ENCODE measurements at places on chromosomes 4 and X.

- DNase-seq, result no peak
Observed at GRCh38 chr4:183966371-183966770, 61.3 kb downstream of the STOX2 start.

DNA sequence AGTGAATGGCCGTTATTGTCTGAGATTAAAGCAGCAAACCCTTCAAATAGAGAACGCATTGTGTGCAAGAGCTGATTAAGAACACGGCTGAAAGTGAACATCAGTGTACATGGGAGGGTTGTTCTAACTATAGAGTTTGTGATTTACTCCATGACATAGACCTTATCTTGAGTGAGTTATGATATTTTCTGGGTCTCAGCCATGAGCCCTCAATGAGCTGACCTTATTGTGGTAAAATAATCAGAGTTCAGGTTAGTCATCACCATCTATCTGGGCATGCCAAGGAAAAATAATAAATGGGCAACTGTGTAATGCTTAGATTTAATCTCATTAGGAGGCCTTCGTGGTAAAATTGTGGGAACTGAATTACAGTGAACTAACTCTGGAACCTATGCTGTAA is 33.2 kb upstream of the CLDN24 start:
- DNase-seq, result no peak

- no peak for DNase-seq
Observed at GRCh38 chr4:37604461-37604860, 81.7 kb downstream of the RELL1 start.

DNA sequence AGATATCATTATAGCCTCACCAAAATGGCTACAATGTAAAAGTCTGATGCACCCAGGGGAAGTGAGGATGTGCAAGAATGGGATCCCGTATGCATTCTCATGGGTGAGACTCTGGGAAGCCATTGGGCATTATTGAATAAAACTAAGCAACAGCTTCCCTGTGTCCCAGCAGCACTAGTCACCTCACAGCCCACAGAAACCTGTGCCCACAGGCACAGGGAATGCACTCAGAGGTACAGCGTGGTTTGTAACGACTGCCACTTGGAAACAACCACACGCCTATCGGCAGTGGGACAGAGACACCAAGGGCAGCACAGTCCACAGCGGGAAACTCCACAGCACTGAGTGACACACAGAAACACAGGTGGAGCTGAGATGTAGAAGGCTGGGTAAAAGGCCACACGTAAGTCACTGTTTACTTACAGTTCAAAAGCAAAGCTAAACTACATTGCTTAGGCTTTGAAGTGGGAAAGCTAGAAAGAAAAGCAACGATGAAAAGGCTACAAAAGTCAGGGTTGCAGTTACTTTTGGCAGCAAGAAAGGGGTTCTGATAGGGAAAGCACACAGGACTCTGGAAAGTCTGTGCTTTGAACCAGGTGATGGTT is 69.2 kb downstream of the HAUS3 start:
- DNase-seq, result no peak

GRCh38 chr4:75484190-75484589 is 30.0 kb downstream of the RCHY1 start:
- DNase-seq, result no peak

DNA sequence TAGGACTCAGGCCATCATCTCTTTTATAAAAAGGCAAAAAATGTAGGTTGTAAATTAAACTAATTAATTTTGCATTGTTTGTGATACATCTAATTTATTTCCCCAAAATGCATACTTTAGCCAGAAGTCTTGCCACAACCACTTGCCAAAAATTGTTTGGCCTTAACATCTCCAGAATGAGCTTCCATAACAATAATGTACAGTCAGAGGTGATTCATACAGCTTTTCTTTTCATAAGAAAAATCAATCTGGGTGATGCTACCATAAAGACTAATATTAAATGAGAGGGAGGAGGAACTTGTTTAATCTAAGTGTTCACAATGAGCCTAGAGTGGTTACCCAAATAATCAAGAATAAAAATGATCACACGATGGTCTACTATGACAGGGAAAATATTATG is 59.3 kb downstream of the AMMECR1 start:
- no peak for DNase-seq

DNA sequence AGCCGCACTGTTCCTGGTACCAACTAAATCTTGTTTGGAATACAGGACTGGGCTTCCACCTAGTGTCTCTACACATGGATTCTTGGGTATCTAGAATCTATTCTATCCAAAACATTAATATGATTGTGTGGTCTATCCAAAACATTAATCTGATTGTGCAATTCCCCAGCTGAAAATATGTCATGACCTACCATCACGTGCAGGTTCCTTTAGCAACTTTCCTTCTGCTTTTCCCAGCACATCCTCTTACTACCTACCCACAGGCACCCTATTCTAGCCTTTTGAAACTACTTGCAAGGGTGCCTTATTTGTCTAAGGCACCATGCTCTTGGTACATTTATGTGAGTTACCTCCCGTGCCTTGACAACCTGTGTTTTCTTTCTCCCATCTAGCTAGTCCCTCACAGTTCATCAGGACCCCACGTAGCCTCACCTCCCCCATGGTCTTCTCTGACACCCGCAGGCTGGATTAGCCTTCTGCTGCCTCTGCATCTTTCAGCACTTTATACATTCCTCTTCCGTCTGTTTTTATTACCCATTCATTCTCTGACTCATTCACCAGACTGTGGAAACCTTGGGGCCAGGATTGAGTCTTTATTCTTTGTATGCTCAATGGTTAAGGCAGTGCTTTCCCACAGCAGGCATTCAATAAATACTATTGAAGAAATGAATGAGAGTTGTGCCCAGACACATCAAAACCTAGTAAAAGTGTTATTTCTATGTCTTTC is 88.8 kb upstream of the FAM9B start:
- DNase-seq, result no peak

DNA sequence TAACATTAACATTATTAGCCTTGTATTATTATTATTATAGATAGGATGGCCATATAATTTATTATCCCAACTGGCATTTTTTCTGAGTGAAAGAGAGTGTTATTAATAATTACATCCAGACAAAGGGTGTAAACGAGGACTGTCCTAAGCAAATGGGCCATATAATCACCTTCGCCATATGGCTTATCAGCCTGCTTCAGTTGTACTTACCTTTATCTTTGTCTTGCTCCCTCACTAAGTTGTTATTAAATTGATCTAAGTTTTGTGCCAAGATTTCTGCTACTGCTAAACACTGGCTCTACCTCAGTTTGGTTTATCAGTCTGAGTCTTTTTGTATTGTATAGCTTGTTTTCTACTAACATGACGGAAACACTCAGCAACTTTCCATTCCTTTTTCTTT is 76.9 kb downstream of the STIM2 start:
- DNase-seq, result no peak

DNA sequence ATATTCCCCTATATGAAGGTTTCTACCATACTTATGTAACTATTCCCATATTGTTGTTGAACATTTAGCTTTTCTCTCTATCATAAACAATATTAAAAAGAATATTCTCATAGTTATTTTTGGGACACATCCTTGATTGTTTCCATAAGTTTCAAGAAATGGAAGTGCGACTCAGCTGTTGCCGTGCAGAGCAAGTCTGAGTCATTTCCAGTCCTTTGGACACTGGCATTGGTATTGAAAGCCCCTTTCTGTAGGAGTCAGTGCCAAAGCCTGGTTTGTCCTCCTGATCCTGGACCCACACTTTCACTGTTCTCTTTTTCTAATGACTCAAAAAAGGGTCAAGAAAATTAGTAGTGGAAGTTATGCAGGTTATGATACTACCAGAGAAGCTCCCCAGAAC is 108.3 kb upstream of the DIAPH2 start:
- no peak for DNase-seq

DNA sequence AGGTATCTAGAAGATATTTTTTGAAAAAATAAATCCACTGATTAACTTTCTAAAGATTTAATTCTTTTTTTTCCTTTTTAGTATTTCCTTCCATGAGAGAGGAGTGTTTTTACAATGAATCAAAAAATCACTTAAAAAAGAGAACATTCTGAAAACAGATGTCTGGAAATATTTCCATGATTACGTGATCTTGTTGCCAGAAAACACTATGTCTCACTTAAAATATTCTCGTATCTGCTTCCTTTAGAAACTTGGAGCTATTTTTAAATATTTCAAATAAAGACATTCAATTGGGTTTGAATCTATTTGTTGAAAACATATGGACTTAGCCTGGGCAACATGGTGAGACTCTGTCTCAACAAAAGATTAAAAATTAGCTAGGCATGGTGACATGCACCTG is 232.8 kb upstream of the RASGEF1B start:
- no peak for DNase-seq

DNA sequence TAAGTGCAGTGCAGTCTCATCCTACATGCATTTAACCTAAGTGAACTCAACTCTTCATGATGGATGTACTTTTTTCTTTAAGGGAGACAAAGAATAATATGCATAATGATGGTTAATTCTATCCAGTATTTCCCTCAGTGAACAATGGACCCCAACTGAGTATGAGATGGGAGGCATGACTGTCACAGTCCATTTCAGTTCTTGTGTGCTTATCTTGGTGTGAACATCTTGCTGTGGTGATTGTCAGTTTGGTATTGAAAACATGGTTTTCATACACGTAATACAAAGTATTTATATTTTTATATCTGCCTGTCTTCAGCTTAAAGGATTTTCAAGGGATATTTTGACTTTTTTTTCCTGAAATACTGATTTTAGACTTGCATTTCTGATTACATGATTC is 72.0 kb upstream of the NDUFC1 start:
- DNase-seq, result no peak

DNA sequence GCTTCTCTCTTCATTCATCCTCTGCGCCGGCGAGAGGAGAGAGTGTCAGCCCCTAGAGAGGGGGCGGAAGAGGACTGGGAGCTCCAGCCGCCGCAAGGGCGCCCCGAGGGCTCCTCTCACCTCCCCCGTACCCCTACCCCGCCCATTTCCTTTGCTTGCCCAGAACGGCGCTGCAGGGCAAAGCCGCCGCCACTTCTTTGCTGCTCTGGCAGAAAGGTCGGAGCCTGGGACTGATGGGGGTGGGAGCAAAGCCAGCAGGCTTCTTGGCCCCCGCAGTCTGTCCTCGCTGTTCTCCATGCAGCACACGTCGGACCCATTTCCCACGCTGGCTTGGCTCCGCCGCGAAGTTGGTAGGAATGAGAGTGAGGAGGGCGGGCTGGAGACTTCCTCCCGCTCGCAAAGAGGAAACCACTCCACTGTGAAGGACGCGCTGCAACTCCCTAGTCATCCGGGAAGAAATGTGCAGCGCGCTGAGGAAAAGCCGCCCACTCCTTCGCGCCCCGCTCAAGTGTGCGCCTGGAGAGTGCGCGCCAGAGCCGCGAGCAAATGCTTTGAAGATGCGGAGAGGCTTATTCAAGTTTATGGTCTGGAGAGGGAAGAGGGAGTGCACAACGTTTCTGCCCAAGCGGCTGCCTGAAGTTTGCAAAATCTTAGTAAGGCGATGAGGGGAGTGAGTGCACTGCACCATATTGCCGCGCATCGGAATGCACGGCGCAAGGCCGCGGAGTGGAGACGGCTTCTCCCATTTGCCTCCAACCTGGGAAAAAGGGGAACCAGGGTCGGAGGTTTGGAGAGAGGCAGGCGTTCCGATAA is 2.8 kb upstream of the PCDH7 start:
- DNase-seq, result peak; percentile 77

GRCh38 chrX:80663331-80663730 is 146.3 kb downstream of the BRWD3 start:
- no peak for DNase-seq

DNA sequence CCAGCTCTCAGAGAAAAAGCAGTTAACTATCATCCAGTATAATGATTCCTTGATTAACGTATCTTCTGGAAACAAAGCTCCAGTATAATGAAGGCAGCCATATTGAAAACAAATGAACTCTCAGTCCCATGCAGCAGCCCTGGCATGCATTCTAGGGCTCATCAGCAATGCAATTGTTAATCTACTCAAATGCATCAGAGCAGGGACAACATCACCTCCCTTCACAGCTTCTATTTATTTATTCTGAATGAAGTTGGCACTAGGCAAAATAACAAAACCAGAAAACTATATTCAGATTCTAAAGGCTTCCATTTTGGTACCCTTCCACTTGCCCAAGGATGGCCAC is 11.4 kb downstream of the SH3D19 start:
- no peak for DNase-seq

DNA sequence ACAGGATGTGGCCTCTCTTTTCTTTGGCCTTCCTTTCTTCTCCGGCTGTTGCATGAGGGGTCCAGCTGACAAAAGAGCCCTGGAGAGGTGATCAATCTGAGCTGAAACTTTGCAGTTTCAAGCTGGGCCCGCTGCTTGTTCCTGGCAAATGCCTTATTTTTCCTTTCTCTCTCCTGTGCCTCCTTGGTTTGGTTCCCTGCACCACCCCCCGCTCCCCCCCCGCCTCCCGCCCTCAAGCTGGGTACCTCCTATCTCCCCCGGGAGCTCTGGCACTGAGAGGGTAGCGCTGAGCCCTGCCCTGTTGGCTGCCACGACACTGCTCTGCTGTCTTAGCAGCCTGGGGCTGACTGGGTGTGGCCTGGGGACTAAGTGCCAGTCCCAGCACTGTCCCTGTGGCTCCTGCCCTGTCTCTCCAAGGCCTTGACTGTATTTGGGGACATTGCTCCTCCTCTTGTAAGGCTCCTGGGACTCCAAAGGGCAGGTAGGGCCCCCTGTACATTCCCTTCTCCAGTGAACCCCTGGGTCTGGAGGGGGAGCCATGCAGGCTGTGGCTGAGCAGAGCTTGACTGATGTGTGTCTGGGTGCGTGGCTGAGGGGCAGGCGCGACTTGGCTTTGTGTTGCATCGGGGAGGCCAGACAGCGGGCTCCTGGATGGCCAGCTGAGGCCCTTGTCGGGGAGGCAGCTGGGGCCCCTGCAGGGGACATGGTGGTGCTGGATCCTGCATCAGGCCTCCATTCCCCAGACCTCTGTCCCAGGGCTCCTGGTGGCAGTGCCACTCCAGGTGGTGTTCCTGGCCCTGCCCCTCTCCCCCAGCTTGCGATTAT is 1.1 kb downstream of the PLXNA3 start:
- DNase-seq, result peak; percentile 64

DNA sequence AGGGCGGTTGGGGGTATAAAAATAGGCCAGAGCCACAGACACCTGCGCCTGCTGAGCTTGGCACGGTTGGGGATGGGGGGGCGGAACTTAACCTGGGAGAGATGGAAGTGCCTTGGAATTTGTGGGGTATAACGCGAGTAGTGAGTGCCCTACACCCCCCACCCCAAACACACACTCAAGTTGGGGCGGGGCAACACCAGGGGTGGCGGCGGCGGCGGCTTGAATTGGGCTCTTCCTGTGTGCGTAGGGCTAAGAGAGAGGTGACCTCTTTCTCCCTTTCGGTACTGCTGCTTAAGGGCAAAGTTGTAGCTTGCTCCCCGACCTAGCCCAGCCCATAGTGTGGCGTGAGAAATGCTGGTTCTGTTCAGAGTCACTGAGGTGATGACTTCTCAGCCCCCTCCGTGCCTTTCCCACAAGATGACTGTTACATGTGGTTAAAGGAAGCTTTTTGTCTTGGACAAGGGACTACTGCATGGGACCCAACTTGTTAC is 839 bp downstream of the STK26 start:
- DNase-seq, result peak; percentile 26

DNA sequence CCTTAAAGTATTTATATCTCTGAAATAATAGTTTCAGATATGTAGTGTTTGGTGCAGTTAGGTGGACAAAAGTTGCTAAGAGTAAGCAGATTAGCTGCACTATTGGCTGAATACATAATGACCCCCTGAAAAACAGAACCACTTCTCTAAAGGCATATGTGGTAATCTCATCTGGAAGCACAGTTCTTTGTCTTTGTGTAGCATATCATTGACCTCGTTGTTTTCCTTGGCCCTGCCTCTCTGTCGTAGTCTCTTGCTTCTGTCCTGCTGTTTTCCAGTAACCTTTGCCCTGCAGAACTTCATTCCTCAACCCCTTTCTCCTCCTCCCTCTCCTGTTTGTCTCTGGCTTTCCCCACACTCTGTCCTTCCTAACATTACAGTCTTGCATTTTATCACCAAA is 41.4 kb downstream of the JADE3 start:
- no peak for DNase-seq
